SW480 (cell line): ENCODE measurements at places on chromosomes 6 and 20.

GRCh38 chr6:151069641-151070040, 170.1 kb upstream of the AKAP12 start:
- DNase-seq = no peak

DNA sequence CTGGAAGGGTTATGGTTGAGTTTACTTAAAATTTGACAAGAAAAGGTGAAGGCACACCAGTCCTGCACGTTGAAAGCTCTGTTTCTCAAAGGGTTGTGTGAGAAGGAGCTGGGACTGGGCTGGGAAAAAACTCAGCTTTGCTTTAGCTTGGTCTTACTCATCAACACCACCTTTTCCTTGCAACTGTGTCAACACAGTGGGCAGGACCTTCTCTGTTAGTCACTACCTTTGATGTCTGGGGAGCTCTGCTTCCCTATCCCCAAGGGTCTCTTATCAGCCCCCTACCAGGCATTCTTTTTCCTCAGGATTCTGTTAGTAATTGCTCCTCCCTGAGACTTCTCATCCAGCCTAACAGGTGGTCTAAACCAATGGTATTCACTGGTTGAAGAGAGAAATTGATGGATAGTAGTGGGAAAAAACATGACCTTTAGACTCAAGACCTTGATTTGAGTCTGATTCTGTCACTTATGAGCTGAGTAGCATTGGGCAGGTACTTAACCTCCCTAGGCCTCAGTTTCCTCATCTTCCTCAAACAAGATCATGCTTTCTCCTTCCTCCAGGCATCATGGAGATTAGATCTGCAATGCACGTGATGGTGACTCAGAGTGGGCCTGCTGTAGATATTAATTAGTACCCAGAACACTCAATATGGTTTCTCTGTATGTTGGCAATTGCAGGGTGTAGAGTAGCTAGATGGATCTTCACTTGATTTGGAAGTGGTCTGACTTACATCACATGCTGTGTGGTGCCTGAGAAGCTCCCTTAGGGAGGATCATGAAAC, 17.2 kb upstream of the FOXA2 start:
- DNase-seq = no peak

- DNase-seq = no peak
Observed at GRCh38 chr6:111865909-111866546, 7.2 kb downstream of the FYN start.

DNA sequence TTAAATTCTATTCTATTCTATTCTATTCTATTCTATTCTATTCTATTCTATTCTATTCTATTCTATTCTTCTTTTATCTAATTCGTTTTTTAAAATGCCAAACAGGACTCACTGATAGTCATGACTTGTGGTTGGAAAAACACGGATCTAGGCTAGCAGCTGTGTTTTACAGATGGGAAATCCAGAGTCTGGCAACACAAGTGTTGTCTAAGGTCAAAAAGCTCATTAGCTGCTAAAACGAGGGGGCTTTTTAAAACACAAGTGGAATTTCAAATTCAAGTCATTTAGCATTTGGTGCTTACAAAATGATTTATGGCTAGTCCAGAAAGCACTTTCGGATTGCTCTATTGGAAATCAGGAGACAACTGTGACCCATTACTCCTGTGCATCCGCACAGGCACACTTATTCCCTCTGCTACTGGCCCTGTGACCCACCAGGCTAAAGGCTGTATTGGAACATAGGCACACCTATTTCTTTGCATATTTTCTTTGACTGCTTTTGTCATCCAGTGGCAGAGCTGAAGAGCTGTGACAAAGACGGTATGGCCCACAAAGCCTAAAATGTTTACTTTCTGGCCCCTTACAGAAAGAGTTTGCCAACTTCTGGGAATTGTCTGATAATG, 17.8 kb upstream of the MLIP start:
- no peak for DNase-seq

DNA sequence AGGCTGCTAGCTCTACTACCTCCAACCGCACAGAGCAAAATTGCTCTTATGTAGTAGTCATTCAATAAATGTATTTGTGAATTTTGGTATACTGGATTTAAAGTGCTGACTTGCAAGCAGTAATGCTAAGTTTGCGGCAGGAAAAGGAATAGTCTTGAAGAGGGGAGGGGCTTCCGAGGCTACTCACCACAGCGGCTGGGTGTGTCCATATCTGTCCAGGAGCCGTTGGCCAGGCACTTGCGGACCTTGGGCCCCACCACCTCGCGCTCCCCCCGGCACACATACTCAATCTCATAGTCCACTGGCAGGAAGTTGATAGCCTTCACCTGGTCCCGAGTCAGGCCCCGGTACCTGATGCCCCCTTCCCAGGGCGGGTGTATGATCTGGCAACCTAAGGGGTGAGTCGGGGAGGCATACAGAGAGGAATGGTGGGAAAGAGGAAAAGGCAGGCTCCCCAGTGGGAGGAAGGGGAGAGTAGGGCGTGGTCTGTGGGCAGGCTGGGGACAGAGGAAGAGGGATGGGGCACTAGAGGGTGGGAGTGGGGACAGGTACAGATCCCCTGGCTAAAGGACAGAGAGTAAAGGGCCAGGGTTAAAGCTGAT, 1.7 kb downstream of the GABBR1 start:
- DNase-seq = no peak

DNA sequence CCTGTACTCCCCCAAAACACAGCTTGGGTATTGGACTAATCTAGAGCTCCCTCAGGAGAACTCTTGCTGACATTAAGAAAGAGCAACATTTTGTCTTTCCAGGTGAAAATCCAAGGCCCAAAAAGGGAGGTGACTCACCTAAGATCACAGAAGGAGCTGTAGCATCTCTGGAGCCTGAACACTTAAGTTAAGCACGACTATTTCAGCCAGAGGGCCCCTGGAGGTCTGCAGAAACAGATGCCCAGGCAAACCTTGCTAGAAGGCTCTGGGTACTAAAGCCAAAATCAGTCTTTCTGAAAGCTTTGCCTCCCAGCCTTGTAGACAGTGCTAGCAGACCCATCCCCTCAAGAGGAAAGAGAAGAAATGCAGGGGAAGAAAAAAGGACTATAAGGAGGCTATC, 8.8 kb downstream of the EDN1 start:
- no peak for DNase-seq

GRCh38 chr6:167699141-167699931, 127.4 kb upstream of the AFDN start:
- DNase-seq = no peak

- DNase-seq = no peak
Observed at GRCh38 chr6:149696901-149697300, 21.0 kb downstream of the LATS1 start.

DNA sequence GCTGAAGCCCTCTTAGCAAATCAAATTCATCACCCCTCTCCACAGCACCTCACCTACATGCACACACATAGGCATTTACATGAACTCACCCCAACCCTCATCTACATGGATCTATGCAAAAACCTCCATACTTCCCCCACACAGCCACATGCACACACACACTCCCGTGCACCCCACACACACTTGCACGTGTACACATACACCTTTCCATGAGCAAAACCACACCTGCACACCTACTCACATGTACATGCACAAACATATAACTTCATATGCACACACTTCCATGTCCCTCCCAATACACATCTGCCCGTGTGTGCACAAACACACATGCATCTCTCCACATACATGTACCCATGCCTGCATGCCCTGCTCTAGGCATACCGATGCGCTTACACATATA, 23.3 kb downstream of the CST5 start:
- no peak for DNase-seq

DNA sequence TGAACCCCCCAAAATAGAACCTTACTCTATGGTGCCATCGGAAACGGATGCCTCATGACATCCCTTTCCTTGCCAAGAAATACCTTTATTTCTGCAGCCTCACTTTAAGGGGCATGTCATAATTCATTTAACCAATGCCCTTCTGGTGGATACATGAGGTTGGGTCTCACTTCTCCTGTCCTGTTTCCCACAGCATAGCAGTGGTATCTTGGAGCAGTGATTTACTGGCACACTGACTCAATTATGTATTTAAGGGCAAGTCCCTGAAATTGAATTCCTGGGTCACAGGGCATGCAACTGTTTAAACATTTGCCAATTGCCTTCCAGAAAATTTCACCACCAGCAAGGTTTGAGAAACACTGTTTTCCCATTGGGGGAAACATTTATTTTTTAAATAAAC, 639 bp upstream of the LBP start:
- no peak for DNase-seq

GRCh38 chr6:66321017-66321416, 614.0 kb upstream of the EYS start:
- no peak for DNase-seq

DNA sequence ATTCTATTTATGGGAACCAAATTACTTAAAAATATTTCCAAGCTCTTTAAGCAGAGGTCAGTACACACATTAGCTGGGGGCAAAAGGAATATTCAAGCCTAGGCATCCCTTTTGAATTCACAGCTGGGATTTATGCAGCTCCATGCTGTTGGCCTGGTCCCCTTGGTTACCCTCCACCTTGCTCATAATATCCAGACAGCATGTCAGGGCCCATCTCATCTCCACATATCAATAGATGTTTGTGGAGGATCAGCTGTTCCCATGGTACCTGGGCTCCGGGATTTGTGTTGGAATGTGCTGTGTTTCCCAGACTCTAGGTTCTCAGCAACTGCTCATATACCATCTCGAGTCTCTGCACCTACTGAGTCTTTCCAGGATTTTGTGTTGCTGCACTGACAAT, 534.8 kb downstream of the BMP2 start:
- DNase-seq = no peak

- peak; percentile 53 for DNase-seq
Observed at GRCh38 chr20:50373674-50374286, 136.4 kb upstream of the PTPN1 start.

GRCh38 chr6:73644030-73644429, 9.8 kb downstream of the SLC17A5 start:
- no peak for DNase-seq
